Gastrocnemius medialis (tissue), 4 donors: ENCODE measurements at places on chromosomes 1 and 21. TPM values are rescaled to one million over a fixed set of nuclear protein-coding genes. Genes with fewer than 3 reads are reported as not detected.
A peak's percentile ranks its signal among the peaks of the same experiment; 100 is the strongest.

GRCh38 chr1:54406339-54407153 lies at the start of gene SSBP3:
Gene SSBP3, minus strand, starts transcription at chr1:54406394.
- peak; percentile 90 for DNase-seq

GRCh38 chr1:155760751-155761475 lies 72.0 kb downstream of the DAP3 start:
- DNase-seq = no peak

GRCh38 chr1:223087291-223088255 lies 55.5 kb downstream of the TLR5 start:
- no peak for DNase-seq

GRCh38 chr1:9435153-9435636 lies 104.1 kb upstream of the SLC25A33 start:
- DNase-seq = no peak

- no peak for DNase-seq
These were observed 55.5 kb downstream of the CACNA1E start for GRCh38 chr1:181538836-181539235.

GRCh38 chr1:157117527-157118057 lies 18.0 kb upstream of the ETV3L start:
- no peak for DNase-seq

- DNase-seq = no peak
These were observed 21.2 kb downstream of the OVGP1 start for GRCh38 chr1:111406321-111406768.

GRCh38 chr1:89842567-89843272 lies 21.9 kb downstream of the LRRC8D start:
- DNase-seq = no peak

The AADACL4 gene
- not detected for total RNA-seq
